ENCODE measurements at places on chromosomes 7 and 10.

DNA sequence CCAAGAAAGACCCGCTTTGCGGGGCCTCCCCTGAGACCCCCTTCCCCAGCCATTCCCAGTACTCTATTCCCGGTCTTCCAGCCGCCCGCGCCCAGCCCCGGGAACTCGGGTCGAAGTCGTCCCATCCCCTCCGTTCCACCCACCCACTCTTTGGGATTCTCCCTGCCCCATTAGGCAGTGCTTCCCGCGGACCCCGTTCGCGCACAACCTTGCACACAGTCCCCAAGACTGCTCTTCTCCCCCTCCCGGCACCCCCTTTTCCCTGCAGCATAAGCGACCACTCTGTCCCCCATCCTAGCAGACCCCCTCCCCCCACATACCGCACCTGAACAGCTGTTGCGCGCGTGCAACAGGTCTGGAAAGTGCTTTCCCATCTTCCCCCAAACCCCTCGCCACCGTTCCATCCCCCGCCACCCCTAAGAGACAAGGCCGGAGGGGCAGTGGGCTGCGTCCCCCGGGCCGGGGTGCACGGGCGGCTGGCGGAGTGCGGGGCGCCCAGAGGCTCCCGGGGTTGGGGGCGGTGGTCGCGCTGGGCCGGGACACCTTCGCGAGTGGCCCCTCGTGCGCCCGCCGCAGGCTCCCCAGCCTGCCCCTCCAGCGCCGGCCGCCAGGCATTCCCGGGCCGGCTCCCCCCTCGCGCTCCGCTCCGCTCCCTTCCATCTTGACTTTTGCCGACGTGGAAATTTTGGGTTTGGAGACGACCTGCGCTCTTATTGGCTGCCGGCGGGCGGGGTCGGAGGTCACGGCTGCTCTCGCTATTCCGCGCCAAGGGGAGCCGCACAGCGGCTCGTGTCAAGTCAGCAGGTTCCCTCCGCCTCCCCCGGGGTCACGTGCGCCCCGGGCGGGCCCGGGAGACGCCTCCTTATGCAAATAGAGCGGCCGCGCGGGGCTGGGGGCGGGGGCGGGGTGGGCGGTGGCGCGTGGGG is 201.2 kb upstream of the NFE2L3 start:
- DNase-seq: peak; percentile 42

DNA sequence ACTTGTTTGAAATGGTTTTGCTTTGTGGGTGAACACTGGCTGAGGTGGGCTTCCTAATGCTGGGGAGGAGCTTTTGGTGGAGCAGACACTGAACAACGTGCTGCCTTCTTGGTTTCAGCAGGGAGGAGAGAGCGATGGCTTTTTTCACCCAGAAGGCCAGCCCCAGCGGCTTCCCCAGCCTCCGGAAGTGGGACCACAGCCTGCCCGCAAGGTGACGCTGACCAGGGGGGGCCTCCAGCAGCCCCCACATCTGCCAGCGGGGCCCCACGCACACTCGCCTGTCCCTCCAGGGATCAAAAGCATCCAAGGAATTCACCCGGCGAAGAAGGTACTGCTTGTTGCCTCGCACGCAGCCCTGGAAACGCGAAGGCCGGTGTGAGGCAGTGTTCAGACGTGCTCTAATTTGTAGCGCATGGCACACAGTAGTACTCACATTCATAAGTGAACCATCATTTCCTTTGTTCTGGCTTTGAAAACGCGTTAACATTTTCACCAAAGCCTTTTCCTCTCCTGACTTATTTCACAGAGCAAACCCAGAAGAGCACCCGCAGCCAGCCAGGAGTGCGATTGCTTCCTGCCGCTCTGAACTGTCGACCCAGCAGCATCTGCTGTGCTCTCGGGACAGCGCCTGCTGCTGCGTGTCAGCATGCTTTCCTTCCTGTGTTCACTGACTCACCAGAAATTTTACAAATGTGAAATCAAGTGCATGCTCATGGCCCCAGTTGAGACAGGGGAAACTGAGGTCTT is 48.4 kb downstream of the SHH start:
- DNase-seq: no peak

GRCh38 chr7:100886936-100887515 is 2.5 kb downstream of the UFSP1 start:
- DNase-seq: no peak

GRCh38 chr10:70542565-70542938 is 60.0 kb downstream of the PRF1 start:
- no peak for DNase-seq

- DNase-seq: no peak
Measured at GRCh38 chr7:122803323-122803722, 82.9 kb downstream of the CADPS2 start.

GRCh38 chr10:10792681-10793080 is 225.0 kb upstream of the CELF2 start:
- DNase-seq: peak; percentile 97

- DNase-seq: no peak
Measured at GRCh38 chr10:7338469-7338868, 72.4 kb downstream of the SFMBT2 start.

All from EL (cell line).